Right lung (tissue), 10 donors: ENCODE measurements at places on chromosomes 2 and 18. TPM values are rescaled to one million over a fixed set of nuclear protein-coding genes. Genes with fewer than 3 reads are reported as not detected.

EN1 gene
- polyA plus RNA-seq: not detected

PASK gene
- 25.0 TPM for polyA plus RNA-seq

MTERF4 gene
- polyA plus RNA-seq: 75.4 TPM

OTOS gene
- not detected for polyA plus RNA-seq

GRP gene
- polyA plus RNA-seq: 69.7 TPM

ACOXL gene
- 5.6 TPM for polyA plus RNA-seq

SEH1L gene
- polyA plus RNA-seq: 30.4 TPM

CDH2 gene
- 7.3 TPM for polyA plus RNA-seq

TCF7L1 gene
- 72.8 TPM for polyA plus RNA-seq

NPHP1 gene
- 15.6 TPM for polyA plus RNA-seq

TGFA gene
- 0.77 TPM for polyA plus RNA-seq

GRB14 gene
- polyA plus RNA-seq: 44.7 TPM

GAD1 gene
- 0.94 TPM for polyA plus RNA-seq

- DNase-seq: no peak
These were observed 208.9 kb upstream of the CNTNAP5 start for GRCh38 chr2:123816203-123816602.

GRCh38 chr2:185793532-185794345, 55.1 kb downstream of the FSIP2 start:
- no peak for DNase-seq

GRCh38 chr2:27416151-27416550, 6.8 kb upstream of the PPM1G start:
- DNase-seq: no peak

DNA sequence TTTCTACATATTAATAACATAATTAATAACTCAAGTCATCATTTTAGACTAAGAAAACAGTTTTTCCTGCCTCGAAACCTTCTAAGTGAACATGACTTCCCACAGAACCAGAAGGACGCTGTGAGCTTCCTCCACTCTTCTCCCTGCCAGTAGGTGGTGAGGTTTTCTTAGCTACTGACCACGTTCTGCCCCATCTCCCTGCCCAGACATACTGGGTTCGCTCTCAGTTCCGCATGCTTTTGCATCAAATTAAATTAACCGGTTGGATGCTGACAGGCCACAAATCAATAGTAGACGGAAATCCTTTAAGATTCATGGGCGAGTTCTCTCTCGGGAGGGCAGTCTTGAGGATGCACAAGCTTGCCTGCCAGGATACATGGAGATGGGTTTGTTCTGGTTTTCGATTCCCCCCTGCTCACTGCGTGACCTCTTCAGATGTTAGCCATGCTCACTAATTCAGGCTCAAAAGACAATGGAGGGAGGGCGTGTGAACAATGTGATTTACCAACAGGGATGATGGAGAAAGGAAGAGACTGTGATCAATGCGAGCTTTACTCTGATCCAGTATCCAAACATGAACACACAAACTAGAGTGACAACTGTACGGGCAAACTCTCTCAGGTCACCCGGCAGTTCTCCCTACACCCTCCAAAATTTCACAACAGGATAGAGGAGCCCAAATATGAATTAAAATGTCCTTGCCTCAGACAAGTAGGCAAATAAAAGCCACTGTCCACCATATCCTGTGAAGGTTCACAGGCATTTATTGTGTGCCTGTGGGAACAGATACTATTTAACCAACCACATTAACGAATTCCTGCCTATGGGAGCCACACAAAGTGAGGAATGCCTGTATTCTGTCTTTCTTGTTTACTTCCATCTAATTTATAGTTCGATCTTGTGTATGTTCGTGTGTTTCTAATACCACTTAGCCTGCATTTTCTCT, 375.7 kb downstream of the EIPR1 start:
- peak; percentile 3 for DNase-seq

- DNase-seq: no peak
These were observed 113.5 kb downstream of the NYAP2 start for GRCh38 chr2:225512876-225513540.

DNA sequence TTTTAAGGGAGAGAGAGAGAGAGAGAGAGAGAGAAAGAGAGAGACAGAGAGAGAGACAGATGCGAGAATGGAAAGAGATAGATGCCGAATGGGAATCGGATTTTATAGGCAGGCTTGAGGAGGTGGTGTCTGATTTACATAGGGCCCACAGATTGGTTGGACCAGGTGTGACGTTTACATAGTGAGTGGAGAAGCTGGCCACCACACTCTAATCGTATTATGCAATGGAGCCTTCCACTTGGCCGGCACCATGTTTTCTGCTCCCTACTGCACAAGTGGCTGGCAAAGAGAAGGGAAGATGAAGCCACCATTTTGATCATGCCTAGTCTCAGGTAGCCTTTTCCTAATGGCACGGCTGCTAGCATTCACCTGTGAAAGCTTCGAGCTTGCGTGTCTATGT, 33.9 kb downstream of the CD8B2 start:
- no peak for DNase-seq

DNA sequence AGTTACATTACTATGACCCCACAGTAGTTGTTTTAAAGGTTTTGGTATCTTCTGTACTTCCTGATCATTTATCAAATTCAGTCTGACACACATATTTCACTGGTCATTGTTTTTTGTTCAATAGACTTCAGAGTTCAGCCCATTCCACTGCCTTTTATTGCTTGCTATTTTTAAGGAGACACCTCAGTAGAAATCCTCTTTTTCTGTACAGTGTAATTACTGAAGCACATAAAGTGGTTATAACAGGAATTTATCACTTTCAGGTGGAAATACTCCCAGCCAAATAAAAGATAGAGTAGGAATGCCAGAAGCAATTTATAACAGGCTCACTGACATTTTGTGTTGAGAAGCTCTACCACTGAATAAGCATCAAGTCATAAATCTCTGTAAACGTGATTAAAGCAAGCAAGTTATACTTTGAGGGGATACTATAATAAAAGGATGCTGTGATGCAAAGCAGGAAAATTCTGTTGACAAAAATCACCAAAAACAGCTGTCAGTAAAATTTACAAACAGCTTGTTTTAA, 6.6 kb upstream of the BARD1 start:
- no peak for DNase-seq

DNA sequence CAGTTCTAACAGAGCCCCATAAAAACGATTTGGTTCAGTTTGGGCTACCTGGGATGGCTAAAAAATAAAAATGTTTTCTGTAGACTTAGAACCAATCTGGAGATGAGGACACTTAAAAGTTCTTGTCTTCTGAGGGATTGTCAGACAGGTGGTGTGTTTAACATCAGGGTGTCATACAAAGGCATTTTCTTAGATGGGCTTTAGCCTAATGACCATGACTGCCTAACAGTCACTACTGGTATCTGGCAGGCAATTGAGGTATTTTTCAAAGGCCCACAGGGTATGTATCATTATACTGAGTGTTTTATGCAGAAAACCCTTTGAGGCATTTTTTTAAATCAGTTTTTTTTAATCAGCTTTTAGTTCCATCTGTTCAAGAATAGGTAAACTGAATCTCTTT, 341.4 kb downstream of the PARD3B start:
- no peak for DNase-seq

DNA sequence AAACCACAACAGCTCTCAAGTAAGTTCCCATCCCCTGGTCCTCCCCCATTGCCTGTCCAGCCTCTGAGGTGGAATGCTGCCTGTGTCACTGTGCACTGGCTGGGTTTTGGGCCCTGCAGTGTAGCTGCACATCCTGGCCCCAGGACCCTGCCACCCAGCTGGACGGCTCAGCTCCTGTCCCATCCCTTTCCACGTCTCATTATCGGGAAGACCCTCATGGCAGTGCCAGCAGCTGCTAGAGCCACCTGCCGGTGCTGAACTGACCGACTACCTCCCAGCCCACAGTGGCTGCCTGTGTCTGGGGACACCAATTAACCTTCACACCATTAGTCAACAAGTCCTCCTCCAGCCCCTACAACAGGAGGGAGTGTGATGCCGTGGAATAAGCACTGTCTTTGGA, 31.9 kb downstream of the ADCY3 start:
- DNase-seq: no peak

GRCh38 chr18:10896851-10897250, 252.5 kb downstream of the PIEZO2 start:
- no peak for DNase-seq

- DNase-seq: no peak
These were observed 10.2 kb upstream of the GPC1 start for GRCh38 chr2:240425236-240425615.

- no peak for DNase-seq
These were observed 54.5 kb upstream of the AFF3 start for GRCh38 chr2:100196786-100197494.

GRCh38 chr2:228735697-228736096, 535.4 kb downstream of the PID1 start:
- no peak for DNase-seq

DNA sequence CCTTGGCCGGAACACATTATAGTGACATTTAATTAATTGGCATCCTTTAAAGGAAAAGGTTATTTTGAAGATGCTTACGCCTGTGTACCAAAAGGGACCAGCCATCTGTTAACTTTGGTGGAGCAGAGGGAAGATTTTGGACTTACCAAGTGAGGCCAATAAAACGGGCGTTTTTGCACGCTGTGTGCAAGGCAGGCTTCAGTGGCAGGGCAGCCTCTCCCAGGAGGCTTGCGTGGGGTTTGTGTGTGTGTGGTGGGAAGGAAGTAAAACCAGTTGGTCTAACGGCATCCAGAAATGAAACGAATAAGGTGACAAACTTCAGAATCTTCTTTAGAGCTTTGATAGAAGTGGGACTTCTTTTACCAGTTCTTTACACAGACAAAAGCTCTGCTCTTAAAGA, 191.7 kb downstream of the PRKCE start:
- no peak for DNase-seq

- DNase-seq: no peak
These were observed 276.6 kb downstream of the PDE11A start for GRCh38 chr2:177796011-177796410.

GRCh38 chr2:205998583-205998982, 87.4 kb downstream of the INO80D start:
- no peak for DNase-seq

- DNase-seq: no peak
These were observed 48.5 kb downstream of the C2orf74 start for GRCh38 chr2:61210332-61210981.

- DNase-seq: no peak
These were observed 551.7 kb downstream of the SLC4A3 start for GRCh38 chr2:220178991-220179695.

DNA sequence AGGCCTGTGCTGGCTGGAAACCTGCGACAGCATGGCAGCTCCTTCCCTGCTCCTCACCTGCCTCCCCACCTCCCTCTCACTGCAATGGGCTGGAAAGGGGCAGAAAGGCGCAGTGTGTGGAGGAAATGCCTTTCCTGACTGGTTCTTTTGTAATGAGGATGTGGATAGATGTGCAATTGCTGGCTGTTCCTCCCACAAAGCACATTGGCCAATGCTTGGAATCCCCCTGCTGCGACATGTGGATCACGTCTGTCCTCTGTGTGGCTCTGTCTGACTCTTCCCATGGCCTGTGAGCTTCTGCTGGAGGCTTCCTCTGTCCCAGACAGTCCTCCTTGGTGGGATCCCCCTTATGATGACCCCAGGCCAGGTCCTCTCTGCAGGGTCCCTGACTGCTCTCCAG, 172.5 kb downstream of the NCK2 start:
- DNase-seq: no peak

DNA sequence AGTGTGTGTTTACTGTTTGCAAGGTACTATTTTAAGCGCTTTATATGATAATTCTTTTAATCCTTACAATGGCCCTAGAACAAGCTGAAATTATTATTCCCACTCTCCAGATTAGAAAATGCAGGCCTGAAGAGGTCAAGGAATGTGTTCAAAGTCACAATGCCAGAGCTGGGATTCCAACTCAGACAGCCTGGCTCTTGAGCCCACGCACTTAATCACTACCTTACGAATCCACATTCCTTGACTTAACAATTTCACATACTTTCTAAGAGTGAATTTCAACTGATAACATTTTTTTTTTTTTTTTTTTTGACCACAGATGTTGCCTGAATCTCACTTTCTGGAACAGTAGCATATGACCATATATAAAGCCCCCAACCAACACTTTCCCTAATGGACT, 400.3 kb downstream of the NCKAP5 start:
- DNase-seq: no peak
